Activated CD4-positive, alpha-beta T cell treated with anti-CD3 and anti-CD28 coated beads, Interleukin-2, amount 10 ng/mL, durations not matched to agents 7 days and 5 days (primary cell): ENCODE measurements at places on chromosomes 2 and 18. TPM values are rescaled to one million over a fixed set of nuclear protein-coding genes. Genes with fewer than 3 reads are reported as not detected.

TMEM200C gene
- not detected for total RNA-seq

PLA2R1 gene
- total RNA-seq = not detected

CAVIN2 gene
- not detected for total RNA-seq

EPG5 gene
- 21.6 TPM for total RNA-seq

NLRC4 gene
- total RNA-seq = not detected
